ENCODE measurements at places on chromosomes 5 and 9. TPM values are rescaled to one million over a fixed set of nuclear protein-coding genes. Genes with fewer than 3 reads are reported as not detected.

ANKRA2 gene
- total RNA-seq = 13.8 TPM

HMHB1 gene
- total RNA-seq = not detected

FST gene
- 80.5 TPM for total RNA-seq

ORM2 gene
- not detected for total RNA-seq

RASGEF1C gene
- not detected for total RNA-seq

PCDHB8 gene
- total RNA-seq = 1.2 TPM

BASP1 gene
- 128 TPM for total RNA-seq
